Amygdala (tissue), 56 donors: ENCODE measurements at places on chromosomes 3 and 15.

DNA sequence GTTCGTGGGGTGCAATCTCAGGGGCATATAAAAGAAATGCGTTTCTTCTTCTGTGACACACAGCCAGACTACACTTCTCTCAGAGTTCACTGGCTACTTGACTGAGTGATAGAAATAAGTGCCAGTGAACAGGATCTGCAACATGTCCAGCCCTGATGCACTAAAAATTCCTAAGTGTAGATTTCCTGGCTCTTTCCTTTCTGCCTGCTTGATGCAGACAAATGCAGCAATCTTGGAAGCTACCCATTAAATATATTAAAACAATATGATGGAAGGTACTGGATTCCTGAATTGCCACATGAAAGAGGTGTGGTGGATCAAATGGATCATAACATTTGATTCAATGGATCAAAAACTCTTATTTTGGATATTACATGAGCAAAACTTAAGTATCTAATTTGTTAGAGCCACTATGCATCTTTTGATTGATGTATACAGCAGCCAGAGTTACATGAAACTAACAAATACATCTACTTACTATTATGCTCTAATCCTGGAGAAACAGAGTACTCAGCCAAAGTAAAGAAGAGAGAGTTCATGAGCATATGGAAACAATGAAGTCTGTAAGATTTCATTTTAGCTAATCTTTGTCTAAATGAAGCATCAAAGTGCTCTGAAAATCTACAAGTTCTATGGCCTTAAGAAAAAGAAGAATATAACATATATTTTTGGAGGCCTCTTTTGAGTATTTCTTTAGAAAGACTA lies 222.6 kb downstream of the ZNF385D start:
- no peak for DNase-seq

- no peak for DNase-seq
Observed at GRCh38 chr3:113847247-113847646, 8.7 kb downstream of the GRAMD1C start.

GRCh38 chr3:66795365-66795764 lies 202.7 kb upstream of the KBTBD8 start:
- no peak for DNase-seq

GRCh38 chr15:44385344-44385942 lies 42.0 kb upstream of the CTDSPL2 start:
- DNase-seq: no peak

DNA sequence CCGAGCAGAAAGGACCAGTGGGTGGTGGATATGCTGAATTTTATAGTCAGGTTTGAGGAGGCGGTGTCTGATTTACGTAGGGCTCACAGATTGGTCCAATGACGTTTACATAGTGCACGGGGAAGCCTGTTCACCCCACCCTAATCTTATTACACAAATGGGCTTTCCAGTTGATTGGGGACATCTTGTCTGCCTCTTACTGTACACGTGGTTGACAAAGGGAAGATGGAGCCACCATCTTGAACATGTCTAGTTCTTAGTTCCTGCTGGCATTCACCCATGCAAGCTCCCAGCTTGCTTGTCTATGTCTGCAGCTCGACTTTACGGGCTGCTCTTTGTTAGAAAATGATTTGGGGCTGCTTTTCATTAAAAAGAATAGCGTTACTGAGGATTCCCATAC lies 332.0 kb upstream of the SLCO3A1 start:
- DNase-seq: no peak
